ENCODE measurements at places on chromosomes 2 and 18. TPM values are rescaled to one million over a fixed set of nuclear protein-coding genes. Genes with fewer than 3 reads are reported as not detected.

DNA sequence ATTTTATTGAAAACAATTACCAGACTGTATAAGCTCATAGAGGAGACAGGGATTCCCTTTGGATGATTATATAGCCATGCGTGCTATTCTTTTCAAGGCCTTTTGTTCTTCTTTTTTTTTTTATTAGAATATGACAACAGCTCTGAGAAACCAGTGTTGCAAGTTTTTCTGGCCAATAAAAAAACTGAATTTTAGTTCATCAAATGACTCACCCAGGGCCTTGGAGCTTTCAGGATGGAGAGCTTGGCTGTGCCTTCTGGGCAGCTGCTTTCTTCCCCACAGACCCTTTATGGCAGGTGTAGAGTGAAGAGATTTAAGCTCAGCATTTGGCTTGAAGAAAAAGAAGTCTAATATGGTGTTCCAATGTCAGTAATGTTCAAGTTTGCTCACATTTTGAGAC lies 497.9 kb upstream of the FANCL start:
- DNase-seq: peak; percentile 33

DNA sequence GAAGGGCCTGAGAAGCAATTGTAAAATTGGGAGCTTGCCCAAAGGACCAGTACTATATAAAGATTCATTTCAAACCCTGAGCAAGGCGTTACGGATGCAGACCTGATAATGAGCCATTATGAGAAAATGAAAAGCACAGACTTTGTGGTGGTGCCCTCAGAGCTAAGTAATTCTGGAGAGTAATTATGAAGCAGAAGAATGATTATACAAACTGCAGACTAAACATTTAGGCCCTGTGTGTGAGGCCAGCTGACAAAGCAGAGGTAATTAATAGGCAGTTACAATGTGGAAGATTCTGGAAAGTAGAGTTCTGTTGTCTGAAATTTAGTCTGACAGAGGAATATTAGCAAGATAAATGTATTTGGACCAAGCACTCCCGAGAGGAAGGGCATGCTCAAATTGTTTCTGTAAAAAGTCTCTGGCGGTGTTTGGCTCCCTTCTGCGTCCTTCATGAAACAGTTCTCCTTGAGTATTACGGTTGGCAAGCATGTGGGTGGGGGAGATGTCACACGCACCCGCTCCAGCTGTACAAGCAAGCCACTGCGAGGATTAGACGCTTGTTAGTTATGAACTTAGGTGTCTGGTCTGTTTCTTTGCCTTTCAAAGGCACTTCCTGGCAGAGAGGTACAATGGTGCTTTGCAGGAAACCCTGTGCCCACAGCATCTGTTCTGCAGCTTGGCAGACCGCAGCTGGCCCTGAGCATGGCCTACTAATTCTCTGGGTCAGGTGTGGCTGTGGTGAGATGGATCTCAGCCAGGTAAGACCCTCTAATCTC lies 45.5 kb downstream of the CDC42EP3 start:
- DNase-seq: no peak

GRCh38 chr2:204129591-204130294 lies 193.2 kb downstream of the ICOS start:
- DNase-seq: no peak

DNA sequence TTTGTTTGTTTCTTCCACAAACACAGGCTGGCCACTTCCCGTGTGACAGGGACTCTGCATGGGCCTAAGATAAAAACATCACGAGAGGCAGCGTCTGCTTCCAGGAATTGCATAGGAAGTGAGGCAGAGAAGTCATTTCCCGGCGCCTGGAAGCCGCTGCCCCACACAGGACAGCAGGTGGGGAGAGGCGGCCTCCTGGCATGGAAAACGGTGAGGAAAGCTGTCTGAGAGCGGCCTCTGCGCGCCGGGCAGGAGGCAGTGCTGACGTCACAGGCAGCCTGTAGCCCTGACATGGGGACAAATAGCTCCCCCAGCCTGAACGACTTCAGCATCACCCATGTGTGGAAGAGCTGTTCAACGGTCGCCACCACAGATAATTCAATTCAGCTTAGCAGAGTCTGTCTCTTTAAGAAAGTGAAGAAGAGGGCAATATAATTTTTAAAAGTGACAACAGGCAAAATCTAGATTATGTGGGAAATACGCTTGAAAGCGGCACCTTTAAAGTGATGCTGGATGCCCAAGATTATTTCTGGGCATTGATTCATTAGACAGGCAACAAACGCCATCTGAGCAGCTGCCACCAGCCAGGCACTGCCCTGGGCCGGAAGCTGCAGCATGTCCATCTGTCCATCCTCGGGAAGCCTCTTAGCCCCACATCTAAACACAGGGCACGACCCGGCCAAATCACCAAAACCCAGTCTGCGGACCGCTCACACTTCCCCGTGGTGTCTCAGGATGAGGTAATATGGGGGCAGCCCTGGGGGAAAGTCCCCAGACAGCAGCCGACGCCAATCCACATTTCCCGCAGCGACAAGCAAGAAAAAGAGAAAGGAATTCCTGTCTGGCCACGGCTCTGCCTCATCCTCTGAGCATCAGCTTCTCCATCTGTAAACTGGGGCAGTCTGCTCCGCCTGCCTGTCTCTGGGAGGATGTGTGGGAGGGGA lies 138.9 kb downstream of the PXDN start:
- no peak for DNase-seq

- no peak for DNase-seq
Observed at GRCh38 chr18:45071956-45072355, 391.3 kb downstream of the SETBP1 start.

Gene SERPINB12
- 0.43 TPM for polyA plus RNA-seq

GRCh38 chr2:47490406-47490805 lies 87.5 kb downstream of the MSH2 start:
- DNase-seq: no peak

Gene RAB6C
- 0.63 TPM for polyA plus RNA-seq

- DNase-seq: no peak
Observed at GRCh38 chr2:219399716-219400478, 12.2 kb upstream of the DNPEP start.

- DNase-seq: no peak
Observed at GRCh38 chr18:23200756-23201155, 65.5 kb downstream of the CABLES1 start.

Gene COA5
- 50.7 TPM for polyA plus RNA-seq

Gene C2orf72
- polyA plus RNA-seq: 0.66 TPM
